ENCODE measurements at places on chromosomes 2 and 18. TPM values are rescaled to one million over a fixed set of nuclear protein-coding genes. Genes with fewer than 3 reads are reported as not detected.

GRCh38 chr2:173876833-173877413 is 88.2 kb downstream of the SP3 start:
- DNase-seq = no peak

- no peak for DNase-seq
Measured at GRCh38 chr2:207073801-207074678, 91.7 kb downstream of the KLF7 start.

DNA sequence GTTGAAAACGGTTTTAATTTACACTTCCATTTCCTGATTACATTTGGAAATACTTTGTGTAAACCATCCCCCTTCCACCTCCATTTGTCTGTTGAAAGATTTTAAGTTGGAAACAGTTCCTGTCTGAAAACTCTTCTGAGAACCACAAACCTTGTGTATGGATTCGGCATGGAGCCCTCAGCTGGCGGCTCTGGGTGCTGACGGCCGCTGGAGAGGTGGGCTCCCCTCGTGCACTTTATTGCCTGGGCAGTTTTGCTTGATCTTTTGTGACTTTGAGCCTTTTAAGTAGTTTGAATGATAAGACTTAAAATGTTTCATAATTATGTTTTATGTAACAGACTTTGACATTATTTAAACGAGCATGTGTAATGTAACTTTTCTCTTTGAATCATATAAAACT is 11.1 kb downstream of the KLF11 start:
- DNase-seq = no peak

Gene SMYD1
- total RNA-seq = not detected

Gene STARD6
- total RNA-seq = not detected

Gene TSGA10
- total RNA-seq = 11.3 TPM

DNA sequence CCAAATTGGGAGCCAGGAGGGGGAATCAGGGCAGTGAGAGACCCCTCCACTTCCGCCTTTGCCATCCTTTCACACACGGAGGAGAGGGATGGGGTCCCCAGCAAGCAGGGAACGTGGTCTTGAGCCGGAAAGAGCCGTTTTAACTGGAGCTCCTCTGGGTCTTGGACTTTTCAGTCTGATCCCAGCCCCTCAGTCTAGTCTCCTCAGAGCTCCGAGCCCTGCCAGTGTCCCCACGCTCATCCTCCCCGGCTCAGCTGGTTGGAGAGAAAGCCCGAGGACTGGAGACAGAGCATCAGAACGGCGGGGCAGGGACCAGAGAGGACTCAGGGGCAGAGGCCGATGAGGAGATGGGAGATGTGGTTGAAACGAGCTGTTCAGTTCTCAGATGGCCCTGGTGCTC is 26.1 kb upstream of the OTOF start:
- no peak for DNase-seq

Gene GREB1L
- 25.5 TPM for total RNA-seq

DNA sequence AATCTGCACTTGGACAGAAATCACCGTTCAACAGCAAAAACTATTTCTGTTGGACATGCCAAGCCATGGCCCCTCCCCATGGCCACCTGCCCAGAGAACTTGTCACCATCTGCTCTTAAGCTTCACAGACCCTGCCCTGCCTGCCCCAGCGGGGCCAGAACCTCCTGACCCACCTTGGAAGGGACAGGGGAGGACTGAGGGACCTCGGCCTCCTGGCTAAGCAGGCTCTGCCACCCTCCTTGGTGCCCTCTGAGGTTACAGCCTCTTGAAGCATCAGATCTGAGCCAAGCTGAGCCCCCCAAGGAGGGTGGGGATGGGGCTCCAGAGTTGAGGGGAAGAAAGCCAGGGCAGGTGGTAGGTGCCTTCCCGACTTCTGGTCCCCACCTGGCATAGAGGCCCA is 6.5 kb downstream of the TEX261 start:
- DNase-seq = no peak

GRCh38 chr2:160246356-160246755 is 46.3 kb upstream of the ITGB6 start:
- DNase-seq = no peak

Gene DUSP2
- total RNA-seq = 40.6 TPM

Data from mesothelial cell of epicardium (in vitro differentiated cells).